T1000 (cell line): ENCODE measurements at places on chromosomes 4 and X.

- DNase-seq: no peak
Measured at GRCh38 chrX:12961196-12961718, 13.7 kb upstream of the TMSB4X start.

DNA sequence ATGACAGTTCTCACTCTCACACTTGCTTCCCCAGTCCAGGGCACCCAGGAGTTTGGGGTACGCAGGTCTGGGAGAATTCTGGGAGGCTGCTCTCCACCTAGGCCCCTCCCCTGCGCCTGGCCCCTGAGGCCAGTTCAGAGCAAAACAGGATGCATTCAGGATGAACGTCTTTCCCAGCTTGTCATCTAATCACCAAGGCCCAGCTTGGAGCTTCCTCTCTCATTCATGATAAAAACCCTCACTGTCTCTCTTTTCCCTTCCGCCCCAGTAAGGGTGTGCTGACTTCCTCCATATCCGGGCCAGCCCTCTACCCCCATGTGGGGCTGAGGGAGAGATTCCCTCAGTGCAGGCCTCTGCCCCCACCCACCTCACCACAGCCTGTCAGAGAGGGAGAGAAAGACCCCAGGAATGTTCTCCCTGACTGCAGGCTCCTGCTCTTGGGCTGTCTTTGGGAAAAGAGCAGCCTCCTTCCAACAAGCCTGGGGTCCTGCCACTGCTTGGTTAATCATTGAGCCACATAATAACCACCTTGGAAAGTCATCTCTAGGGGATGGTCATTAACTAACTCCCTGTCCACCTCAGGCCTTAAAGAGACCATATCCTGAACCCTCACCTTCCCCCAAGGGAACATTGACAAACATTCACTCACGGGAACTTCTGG is 50.1 kb downstream of the STARD8 start:
- no peak for DNase-seq

- DNase-seq: no peak
Measured at GRCh38 chr4:130530505-130530904, 1434.6 kb downstream of the C4orf33 start.

GRCh38 chrX:135086197-135086854 is 34.0 kb downstream of the ETDB start:
- DNase-seq: no peak

DNA sequence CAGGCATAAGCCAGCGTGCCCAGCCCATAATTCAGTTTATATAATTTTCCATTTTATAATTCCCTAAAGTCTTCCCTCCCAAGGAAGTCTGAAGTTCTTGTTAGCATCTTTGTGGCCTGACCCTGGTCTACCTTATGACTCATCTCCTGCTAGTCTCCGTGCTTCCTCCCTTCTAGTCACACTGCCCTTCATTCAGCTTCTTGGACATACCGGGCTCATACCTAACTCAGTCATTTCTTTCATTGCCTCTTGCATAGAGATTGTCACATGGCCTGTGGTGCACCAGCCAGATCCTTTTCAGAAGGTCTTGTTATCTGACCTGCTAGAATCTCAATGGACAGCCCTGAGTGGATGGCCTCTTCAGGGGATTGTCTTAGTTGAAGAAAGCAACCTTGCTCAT is 22.8 kb upstream of the MAML3 start:
- DNase-seq: no peak

DNA sequence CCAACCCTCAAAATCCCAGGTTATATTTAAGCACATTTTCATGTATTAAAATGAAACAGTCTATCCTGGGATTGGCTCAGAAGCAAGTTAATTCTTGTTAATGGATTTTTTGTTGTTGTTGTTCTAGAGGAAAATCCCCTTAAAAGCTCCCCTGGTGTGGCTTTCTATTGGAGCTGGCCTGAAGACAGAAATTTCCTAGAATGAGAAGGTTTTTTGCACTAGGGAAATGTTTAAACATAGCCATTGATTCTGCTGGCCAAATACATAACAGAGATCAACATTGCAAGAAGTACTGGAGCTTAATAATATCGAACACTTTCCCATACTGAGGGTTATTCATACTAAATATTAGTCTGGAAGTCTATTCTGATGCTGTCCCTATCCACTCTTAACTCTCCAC is 148.8 kb upstream of the PCDH18 start:
- DNase-seq: no peak

DNA sequence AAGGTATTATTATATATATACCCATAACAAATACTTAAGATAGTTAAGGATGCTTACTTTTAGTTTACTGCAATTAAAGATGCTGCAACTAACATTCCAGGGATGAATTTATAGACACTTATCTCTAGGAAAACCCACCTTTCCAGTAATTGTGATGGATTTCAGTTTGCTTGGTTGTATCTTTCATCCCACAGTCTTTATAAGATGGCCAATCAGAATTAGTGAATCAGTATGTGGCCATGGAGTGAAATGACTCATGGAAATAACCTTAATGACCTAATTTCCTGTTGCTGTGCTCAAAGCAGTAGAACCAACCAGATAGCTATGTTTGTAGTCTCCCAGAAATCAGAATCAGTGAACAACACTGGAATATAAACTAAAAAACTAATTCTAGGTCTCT is 26.4 kb downstream of the MOSPD2 start:
- DNase-seq: no peak
